ENCODE measurements at places on chromosomes 2 and 18. TPM values are rescaled to one million over a fixed set of nuclear protein-coding genes. Genes with fewer than 3 reads are reported as not detected.

CDH19 gene
- total RNA-seq = not detected

FAM228A gene
- not detected for total RNA-seq

COL6A3 gene
- 254 TPM for total RNA-seq

HOXD8 gene
- 8.9 TPM for total RNA-seq

COL4A4 gene
- total RNA-seq = 0.10 TPM

MSTN gene
- total RNA-seq = 0.03 TPM

PSD4 gene
- total RNA-seq = 44.5 TPM

DNER gene
- 42.9 TPM for total RNA-seq

ATP6V1B1 gene
- total RNA-seq = not detected

CYP26B1 gene
- total RNA-seq = 0.05 TPM

CIB4 gene
- not detected for total RNA-seq

AGXT gene
- total RNA-seq = not detected

DYNAP gene
- total RNA-seq = not detected
